Psoas muscle (tissue), 8 donors: ENCODE measurements at places on chromosomes 2 and 18. TPM values are rescaled to one million over a fixed set of nuclear protein-coding genes. Genes with fewer than 3 reads are reported as not detected.
A peak's percentile ranks its signal among the peaks of the same experiment; 100 is the strongest.

HTR2B gene
- not detected for polyA plus RNA-seq

TCF7L1 gene
- 5.6 TPM for polyA plus RNA-seq

DOK6 gene
- polyA plus RNA-seq = 0.06 TPM

FER1L5 gene
- polyA plus RNA-seq = not detected

MZT2B gene
- polyA plus RNA-seq = 104 TPM

GRCh38 chr18:47150029-47150823 is at the start of gene HDHD2:
Gene HDHD2 (minus strand): TSS chr18:47150500. CDS start chr18:47136439, 14,061 bp downstream.
- DNase-seq = peak; percentile 87

GRCh38 chr2:202164411-202164810 is 74.0 kb downstream of the SUMO1 start:
- DNase-seq = no peak

DNA sequence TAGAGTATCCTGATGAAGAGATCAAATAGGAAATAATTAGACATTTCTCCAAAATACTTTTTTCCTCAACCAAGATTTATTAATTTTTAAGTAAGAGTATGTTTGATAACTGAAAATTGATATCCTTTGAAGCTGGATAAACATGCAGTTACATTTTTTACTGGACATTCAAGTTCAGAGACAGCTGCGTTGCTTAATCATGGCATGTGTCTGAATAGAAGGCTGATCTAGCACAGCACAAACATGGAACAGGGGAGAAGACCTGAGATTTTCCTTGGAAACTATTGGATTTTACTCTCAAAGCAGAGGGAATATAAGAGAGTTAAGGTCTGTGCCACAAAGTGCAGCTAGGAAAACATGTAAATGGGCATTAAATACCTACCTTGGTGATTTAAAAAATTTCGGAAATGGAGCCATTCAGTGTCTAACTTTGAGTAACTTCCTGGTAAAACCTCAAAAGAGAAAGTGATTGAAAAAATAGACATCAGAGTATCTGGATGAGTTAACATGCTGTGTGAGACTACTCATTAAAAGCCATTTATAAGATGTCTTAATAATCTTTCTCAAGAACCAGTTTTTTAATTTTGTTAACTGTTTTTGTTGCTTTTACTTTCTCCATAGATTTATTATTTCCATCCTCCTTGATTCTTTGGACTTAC is 31.8 kb downstream of the CRIM1 start:
- no peak for DNase-seq

DNA sequence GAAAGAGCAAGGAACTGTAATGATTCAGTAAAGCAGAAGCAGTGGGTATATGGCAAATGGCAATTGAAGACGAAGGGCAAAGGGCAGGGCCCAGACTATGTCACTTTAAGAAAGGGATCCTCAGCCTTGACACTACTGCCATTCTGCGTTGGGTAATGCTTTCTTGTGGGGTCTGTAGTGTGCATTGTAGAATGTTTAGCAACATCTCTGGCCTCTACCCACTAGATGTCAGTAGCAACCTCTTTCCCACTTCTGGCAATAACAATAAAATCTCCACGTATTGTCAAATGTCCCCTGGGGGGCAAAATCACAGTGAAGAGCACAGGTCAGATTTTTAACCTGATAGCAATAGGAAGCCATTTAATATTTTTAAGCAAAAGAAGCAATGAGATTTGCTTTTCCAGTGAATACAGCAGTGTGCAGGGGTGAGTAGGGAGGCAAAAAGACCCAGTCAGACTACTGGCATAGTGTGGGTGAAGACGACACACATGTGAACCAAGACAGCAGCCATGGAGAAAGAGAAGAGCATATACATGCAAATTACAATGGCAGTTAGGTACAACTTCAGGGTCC is 209.5 kb downstream of the DYM start:
- no peak for DNase-seq

- DNase-seq = no peak
These were observed 183.6 kb downstream of the THADA start for GRCh38 chr2:43412114-43412753.

DNA sequence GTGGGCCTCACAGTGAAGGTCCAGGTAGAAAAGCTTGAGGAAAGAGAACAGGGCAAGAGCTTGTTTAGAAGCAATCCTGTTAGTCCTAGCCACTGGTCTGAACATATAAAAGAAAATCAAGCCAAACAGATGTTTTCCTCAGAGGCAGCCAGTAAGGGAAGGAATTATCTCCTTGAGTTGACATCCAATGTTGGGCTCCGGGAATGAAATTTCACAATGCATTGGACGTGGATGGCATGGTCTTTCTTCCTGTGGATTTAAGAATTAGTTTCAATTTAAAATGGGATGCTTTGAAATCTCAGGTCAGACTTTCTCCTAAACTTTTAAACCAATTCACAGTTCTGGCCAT is 92.1 kb downstream of the ACKR3 start:
- DNase-seq = no peak
